GM12878 (cell line): ENCODE measurements at places on chromosomes 5 and 9.

DNA sequence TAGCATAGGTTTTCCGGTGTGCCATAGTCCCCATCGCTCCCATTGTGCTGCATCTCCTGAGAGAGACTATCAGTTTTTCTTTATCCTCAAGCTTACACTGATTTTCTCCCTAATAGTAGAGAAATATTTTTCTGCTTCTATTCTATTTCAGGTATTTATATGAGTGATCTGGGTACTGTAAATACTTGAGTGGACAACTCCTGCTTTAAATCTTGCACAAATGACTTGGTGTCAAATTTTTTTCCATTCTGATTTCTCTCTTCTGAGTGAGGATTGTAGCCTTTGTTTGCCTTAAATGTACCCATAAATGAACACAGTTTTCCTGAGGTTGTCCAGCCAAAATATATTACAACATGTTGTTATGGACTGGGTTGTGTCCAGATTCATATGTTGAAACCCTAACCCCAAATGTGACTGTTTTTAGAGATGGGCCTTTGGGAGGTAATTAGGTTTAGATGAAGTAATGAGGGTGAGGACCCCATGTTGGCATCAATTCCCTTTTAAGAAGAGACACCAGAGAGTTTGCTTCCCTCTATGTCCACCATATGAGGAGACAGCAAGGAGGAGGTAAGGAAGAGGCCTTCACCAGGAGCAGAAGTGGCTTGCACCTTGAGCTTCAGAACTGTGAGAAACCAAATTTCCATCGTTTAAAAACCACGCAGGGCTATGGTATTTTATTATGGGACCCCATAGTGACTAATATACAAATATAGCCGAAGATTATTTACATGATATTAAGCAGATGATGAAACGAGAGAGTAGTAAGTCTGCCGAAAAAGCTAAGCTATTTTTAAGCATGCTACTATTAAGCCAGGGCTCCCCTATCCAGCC is 336.4 kb upstream of the MPDZ start:
- no peak for DNase-seq

- DNase-seq, result no peak
Measured at GRCh38 chr5:131634238-131634637, 791 bp downstream of the RAPGEF6 start.

DNA sequence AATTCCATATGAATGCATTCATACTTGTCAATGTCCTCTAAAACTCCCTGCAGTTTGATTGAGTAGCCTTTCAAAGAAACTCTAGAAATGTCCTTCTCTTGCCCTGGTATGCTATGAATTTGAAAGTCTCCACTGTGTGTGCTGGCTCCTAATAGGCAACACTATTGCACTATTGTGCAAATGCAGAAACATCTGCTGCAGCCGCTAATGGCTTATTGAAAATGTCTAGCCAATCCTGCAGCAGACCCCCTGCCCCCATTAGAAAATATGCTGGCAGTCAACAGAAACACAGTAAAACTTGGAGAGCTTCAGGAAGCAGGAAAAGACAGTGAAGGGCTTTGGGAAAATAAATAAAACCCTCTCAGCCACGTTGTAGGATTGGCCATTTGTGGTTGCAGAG is 87.3 kb upstream of the GRAMD2B start:
- no peak for DNase-seq

GRCh38 chr5:168187614-168188013 is 103.8 kb upstream of the WWC1 start:
- DNase-seq, result no peak

- no peak for DNase-seq
Measured at GRCh38 chr5:7904170-7904569, 35.2 kb downstream of the MTRR start.

GRCh38 chr5:138606378-138607064 is 31.3 kb upstream of the HSPA9 start:
- no peak for DNase-seq

GRCh38 chr9:127949827-127950512 is 12.3 kb upstream of the DPM2 start:
- no peak for DNase-seq

DNA sequence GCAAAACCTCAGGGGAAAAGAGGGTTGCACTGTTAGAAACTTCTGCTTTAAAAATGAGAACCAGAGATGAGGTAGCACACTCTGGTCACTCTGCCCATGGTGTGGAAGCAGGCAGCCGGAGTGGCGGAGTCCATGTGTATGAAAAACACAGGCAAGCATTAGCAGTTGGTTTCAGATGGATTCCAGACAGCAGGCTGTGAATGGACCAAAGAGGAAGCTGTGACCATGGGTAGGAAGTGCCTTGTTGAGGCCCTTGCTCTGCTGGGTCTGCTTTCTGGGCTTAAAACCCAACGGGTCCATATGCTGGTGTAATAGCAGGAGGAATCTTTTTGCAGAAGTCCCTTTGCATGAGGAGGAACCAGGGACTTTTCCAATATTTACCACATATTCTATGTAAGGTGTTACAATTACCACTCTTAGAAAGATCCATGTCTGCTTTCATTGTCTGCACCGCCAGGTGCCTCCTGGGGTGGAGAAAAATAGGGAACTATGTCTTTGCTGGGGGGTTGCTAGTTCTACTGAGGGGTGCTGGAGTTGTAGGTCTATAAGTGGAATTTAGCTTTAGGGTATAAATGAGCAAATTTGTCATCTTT is 77.0 kb downstream of the ANKRD55 start:
- no peak for DNase-seq

- DNase-seq, result no peak
Measured at GRCh38 chr9:135209852-135210251, 122.4 kb downstream of the OLFM1 start.

- DNase-seq, result no peak
Measured at GRCh38 chr5:88391116-88391515, 122.5 kb upstream of the TMEM161B start.
